ENCODE measurements at places on chromosomes 1 and 21. TPM values are rescaled to one million over a fixed set of nuclear protein-coding genes. Genes with fewer than 3 reads are reported as not detected.

GRCh38 chr1:52814465-52814864 is 28.1 kb upstream of the ZYG11A start:
- no peak for DNase-seq

GRCh38 chr21:45618846-45619485 is 24.6 kb upstream of the PCBP3 start:
- peak; percentile 4 for DNase-seq

DNA sequence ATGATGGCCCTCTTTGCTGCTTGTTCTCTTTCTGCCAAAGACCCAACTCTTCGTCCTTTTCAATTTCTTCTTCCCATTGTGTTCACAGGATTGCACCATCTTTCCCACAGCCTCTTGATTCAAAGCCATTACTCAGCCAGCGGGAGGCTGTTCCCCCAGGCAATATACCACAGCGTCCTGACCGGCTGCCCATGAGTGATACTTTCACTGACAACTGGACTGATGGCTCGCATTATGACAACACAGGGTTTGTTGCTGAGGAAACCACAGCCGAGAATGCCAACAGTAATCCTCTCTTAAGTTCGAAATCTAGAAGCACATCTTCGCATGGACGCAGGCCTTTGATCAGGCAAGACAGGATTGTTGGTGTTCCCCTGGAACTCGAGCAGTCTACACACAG is 167.4 kb downstream of the LRRC40 start:
- DNase-seq: no peak

Gene FGR
- not detected for polyA plus RNA-seq

DNA sequence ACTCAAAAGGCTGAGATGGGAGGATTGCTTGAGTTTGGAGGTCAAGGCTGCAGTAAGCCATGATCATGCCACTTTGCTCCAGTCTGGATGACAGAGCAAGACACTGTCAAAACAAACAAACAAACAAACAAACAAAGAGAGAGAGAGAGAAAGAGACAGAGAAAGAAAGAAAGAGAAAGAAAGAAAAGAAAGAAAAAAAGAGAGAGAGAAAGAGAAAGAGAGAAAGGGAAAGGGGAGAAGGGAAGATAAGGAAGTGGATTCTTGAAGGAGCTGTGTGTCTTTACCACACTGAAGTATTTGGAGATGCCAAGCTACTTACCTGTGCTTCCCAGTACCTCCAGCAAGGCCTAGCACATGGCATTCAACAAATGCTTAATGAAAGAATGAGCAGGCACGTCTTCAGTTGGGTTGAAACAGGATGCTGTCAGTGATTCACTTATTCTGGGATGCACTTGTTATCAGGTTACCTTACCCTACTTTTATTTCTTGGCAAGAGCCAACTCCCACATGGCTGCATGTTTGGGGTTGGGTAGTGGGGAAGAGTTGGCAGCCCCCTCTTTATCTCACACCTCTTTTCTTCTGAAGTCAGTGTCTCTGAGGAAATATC is 28.8 kb downstream of the CD101 start:
- no peak for DNase-seq

GRCh38 chr1:220369511-220369910 is 97.3 kb upstream of the RAB3GAP2 start:
- no peak for DNase-seq

- DNase-seq: no peak
These were observed 51.7 kb downstream of the WNT9A start for GRCh38 chr1:227895828-227896685.

GRCh38 chr1:237074371-237075117 is 32.6 kb downstream of the RYR2 start:
- no peak for DNase-seq

Gene VSIG8
- polyA plus RNA-seq: not detected

GRCh38 chr1:236395947-236396664 is 2.0 kb downstream of the EDARADD start:
- DNase-seq: no peak

- DNase-seq: no peak
These were observed 24.7 kb downstream of the VAMP4 start for GRCh38 chr1:171717062-171717718.

Gene LRP8
- 19.9 TPM for polyA plus RNA-seq

- no peak for DNase-seq
These were observed 1.5 kb downstream of the QSOX1 start for GRCh38 chr1:180156201-180156600.

GRCh38 chr1:112358061-112358770 is 37.8 kb upstream of the CTTNBP2NL start:
- no peak for DNase-seq

DNA sequence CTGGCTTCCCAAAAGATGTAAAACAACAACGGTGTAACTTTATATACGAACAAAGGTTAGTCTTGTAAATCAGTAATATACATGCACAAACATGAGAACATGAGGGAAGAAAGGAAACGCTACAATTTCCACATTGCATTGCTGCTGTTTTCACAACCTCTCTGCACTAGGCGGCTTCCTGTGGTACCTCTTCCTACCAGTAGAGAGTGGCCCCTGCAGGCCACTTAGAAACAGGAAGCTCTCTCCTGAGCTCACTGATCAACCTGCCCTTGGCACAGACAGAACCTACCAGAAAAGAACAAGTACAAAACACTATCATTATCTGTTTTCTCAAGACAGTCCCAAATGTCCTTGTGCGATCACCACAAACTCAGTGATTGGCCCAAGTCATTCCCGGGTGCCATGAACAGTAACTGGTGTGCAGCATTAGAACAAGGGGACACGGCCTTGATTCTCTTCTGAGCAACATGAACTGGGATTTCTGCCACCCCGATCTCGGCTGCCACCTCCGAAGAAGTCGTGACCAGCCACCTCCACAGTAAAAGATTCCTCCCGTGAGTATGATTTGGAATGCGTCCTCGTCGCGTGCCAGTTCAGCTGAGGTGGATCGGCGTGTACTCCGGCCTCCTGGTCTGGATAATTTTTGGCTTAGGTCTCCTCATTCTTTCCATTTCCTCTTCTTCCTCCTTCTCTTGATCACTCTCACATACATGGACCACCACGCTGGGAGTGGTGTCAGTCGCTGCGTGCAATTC is 5.7 kb upstream of the KCNE1 start:
- no peak for DNase-seq

DNA sequence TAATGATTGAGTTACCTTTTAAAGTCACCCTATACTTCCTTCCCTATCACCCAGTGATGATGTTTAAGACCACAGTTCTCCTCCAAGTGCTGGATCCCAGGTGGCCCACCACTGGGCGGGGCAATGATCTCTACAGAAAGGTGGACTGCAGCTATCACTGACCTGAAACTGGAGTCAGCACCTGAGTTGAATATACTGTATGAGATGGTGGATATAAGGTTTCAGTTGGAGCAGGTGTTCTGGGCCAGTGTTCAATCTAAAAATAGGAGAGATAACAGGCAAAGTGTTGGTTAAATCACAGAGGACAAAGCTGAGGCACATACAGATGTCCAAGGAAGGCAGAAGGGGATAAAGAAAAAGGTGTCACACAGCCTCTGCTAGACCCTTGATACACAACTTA is 96.6 kb downstream of the SIPA1L2 start:
- DNase-seq: no peak

Gene ZBTB7B
- 22.1 TPM for polyA plus RNA-seq

Gene RAB7B
- 0.15 TPM for polyA plus RNA-seq

Gene CRNN
- not detected for polyA plus RNA-seq

GRCh38 chr1:53303726-53304515 is 23.9 kb downstream of the LRP8 start:
- no peak for DNase-seq

Gene GIPC2
- not detected for polyA plus RNA-seq

DNA sequence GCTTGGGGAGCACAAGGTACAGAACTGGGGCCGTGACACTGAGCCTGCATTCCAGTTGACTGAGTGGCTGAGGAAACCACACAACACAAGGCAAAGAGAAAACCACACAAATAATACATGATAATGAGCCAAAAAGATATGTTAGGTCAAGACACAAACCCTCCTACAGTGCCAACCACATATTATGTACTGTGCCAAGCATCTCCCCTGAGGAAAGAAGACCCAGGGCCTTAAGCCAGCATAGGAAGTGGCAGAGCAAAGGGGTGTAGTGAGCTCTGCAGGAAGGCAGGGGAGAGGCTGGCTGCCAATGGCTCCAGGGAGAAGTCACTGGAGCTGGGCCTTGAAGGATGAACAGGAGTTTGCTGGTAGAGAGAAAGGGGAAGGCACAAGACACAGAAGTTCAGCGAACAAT is 28.2 kb downstream of the CTNNBIP1 start:
- DNase-seq: no peak

Gene LAMB3
- polyA plus RNA-seq: 14.1 TPM

Gene HCN3
- polyA plus RNA-seq: 9.7 TPM

DNA sequence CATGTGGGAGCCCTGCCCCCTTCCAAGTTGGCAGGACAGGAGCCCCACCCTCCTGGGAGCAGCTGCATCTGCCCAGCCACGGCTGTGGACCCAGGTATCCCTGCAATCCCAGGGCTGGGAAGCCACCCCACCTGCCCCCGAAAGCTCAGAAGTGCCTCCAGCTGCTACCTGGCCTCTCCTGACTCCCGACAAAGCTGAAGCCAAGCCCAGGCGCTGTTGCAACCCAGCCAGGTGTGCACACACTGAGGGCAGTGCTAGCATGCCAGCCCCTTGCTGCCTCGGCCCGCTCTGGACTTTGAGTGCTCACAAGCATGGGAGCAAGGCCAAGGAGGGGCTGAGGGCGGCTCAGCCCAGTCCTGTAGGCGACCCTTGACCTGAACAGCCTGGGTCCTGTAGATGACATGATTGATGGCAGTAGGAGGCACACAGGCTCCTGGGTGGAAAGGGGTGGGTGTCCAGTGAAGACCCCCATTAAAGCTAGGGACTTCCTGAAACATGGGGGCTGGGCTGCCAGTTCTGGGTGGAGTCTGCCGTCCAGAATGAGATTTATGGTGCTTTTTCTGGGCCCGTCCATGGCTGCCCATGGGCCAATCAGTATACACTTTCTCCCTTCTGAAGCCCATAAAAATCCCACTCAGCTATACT is 2.8 kb upstream of the SSU72 start:
- DNase-seq: no peak

DNA sequence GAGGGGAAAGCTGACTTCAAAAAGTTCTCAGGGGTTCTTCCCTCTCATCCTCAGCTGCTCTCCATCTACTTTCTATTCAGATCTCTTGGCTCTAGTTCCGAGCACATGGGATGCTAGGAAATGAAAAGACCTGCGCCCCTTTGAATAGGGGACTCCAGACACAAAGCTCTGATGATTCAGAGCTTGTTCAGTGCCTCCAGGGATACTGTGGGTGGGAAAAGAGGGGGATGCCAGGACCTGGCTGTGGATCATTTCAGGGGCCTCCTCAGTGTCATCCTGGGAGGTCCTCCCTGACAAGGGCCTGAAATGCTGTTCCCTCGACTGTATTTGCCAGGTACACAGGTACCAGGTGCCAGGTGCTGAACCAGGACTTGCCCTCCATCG is 943 bp upstream of the KIAA0040 start:
- DNase-seq: peak; percentile 24

DNA sequence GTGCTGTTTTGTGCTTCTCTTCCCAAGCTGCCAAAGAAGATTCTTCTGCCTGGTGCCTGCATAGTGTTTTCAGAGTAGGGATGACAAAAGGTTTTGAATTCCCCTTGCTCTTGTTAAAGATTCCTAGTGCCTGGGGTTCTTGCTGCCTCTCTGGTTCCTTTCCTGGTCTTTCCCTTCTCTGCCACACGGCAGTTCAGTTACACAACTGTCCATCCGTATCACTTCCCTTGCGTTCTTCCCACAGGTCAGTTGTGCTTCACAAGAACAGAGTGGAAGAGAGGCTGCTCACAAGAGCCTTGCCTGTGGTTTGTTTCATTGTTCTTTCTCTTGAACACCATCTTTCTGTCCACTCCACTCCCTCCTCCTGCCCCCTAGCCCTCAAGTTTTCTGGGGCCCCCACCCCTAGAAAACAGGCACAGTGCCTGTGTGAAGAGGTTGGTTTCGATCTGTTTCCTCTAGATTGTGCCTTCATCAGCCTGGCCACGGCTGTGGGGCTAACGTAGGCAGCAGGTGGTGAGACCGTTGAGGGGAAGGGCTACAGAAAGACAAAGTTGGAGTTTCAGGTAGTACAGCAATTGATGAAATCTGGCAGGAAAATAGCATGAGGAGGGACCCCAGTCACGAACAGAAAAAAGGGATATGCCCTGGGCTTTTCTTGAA is 5.8 kb downstream of the VASH2 start:
- DNase-seq: no peak

DNA sequence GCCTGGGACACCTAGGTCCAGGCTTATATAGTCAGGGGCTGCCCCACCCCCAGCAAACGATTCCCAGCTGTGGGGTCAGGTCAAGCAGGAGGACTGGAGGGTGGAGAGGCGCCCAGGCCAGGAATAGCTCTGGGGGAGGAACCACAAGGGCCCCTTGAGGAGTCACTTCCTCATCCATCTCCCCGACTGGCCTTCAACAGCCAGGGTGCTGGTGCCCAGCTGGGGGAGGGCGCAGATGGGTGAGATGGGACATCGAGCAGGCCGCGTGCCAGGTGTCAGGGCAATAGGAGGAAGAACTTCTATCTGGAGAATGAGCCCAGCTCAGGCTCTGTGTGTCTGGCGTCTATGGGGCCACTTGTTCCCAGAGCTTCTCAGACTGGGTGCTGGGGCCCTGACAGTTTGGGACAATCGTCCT is 208 bp upstream of the MYBPH start:
- DNase-seq: no peak

Gene PTGFRN
- 22.4 TPM for polyA plus RNA-seq

Gene RGS1
- 0.05 TPM for polyA plus RNA-seq

- DNase-seq: no peak
These were observed 82.1 kb downstream of the MT1HL1 start for GRCh38 chr1:236922190-236922589.

Gene LCE2A
- not detected for polyA plus RNA-seq

DNA sequence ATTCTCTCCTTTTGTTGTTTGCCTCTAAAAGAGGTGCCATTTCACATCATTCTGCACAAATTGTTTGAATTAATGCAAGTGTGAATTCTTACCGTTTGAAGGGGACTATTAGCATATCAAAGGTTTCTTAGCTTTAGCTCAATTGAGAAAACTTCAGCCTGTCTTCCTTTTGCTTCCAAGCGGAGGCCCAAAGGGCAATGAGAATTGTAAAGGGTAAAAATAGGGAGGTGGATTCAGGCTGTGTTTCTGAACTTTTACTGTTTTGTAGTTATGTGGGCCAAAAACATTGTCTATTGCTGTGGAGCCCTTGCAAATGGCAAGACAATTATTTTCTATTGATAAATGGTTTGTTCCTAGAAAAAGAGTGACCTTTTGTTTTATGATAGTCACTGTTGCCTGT is 3.6 kb downstream of the ADGRL2 start:
- DNase-seq: no peak

Gene HENMT1
- polyA plus RNA-seq: 0.03 TPM

DNA sequence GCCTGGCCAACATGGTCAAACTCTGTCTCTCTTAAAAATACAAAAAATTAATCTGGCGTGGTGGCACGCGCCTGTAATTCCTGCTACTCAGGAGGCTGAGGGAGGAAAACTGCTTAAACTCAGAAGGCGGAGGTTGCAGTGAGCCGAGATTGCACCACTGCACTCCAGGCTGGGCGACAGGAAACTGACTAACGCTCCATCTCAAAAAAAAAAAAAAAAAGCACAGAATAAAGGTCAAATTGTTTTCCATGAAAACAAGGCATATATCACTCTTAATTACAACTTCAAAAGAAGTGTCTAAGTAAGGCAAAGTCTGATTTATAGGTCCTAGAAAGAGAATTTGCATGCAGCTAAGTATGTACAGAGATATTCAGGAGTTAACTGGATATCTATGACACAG is 25.6 kb downstream of the EYA3 start:
- no peak for DNase-seq
